ENCODE measurements at places on chromosomes 6 and 20.

- no peak for DNase-seq
These were observed 64.7 kb upstream of the MTHFD1L start for GRCh38 chr6:150800674-150801314.

DNA sequence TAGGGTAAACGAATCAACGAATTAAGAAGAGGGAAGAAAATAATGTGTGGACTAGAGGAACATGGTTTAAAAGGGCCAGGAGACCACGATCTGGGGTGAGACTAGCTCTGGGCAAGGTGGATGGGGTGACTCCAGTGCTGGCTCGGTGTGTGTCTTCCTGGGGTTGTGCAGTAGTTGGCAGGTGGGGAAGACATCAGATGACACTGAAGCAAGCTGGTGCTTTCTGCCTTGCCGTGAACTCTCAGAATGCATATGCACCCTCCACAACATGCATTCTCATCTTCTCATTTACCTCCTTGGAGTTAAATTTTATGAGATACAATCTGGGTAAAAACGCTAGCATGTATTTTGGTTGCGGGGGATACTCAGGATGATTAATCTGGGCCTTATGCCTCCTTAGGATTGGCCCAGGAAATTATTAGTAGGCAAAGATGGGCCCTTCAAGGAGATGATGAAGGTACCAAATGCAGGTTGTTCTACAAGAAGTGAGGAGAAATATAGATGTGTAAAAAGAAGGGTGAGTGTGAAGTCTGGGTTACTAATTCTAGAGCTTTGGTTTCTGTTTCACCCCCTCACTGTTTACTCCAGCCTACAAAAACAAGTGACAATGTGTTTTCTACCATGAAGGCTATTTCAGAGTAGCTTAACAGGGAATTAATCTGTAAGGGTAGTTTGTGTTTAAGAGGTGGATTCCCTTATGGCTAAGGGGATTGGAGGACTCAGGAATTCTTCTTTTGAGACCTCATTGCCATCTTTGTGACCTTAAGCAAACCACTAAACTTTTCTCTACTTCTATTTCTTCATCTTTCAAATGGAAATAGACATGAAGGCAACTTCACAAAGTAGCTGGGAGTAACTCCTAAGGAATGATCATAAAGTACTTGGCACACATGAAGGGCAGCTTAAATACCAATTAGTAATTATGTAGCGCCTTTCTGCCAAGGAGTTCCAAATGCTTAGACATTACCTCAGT is 71.0 kb upstream of the SUPT3H start:
- no peak for DNase-seq

DNA sequence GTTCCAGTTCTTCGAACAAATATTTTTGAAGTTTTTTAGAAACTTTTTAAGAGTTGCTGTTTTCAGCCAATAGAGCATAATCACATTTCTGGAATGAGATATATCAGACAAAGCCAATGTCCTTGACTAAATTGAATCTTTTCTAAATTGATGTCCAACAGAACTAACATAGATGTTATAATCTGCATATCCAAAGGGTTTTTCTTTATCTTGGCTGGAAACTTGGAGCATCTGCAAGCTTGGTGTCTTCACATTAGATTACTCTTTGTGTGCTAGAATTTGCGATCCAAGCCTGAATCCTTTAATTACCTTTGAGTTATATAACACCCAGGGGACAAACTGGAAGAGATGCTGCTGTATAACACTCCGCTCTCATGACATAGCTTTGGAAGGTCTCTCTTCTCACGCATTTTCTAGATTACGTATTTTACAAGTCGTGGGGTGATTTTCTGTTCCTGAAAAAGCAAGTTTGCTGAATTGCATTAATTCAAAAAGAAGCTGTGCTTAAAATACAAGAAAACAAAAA is 64.4 kb upstream of the FUCA2 start:
- DNase-seq, result peak; percentile 44

DNA sequence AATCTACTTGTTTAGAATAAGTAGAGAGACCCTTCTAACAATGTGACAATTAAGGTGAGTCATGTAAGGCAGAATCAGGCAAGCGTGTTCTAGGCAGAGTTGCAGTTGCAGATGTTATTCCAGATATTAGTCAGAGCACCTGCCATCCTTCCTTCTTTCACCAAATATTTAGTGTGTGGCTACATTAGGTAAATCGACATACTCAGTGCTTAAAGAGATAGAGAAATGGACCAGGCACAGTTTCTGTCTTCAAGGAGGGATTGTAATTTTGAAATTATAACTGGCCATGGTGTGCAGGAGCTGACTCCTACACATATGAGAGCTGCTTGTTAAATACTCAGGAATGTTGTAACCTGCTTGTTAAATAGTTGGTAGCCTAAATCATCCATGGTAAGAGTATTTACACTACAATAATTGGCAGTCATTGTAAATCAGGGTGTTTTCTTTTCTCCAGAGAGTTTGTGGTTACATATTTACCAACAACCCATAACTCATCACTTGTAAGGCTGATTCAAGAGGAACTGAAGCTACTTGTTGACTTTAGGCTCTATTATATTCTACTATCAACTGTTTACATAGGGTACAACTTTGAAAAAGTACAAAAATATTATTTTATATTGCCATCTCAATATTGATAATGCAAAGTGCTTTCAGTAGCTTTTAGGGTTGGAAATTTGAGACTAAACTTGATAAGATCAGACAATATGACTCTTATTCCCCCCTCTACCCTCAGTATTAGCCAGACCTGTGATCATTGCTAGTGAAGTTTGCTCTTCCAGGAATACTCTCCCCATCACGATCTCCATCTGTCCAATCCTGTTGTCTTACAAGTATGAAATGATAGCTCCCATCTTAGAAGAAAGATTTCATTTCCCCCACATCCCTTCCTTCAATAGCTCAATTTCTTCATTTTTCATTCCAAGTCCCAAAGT is 607.1 kb downstream of the COL12A1 start:
- DNase-seq, result no peak

GRCh38 chr20:44601801-44602204 is 19.4 kb downstream of the PKIG start:
- DNase-seq, result no peak

- no peak for DNase-seq
These were observed 178.9 kb upstream of the MYLIP start for GRCh38 chr6:15949982-15950381.

DNA sequence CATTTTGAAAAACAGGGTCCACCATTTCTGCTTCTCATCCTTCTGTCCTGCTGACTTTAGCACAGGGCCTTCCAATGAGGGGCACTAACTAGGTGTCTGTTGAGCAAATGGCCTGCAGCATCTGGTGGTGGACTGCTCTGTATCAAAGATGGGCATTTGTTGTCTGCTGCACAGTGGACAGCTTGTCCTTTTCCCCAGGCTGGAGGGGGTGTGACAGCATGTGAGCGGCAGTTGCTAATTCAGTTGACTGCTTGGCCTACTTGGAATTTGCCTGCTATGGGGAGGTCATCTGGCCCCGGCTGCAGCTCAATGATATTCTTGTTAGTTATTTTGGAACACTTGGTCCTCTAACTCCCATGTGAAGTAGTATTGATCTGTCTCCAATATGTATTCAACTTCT is 93.7 kb downstream of the SH3BGRL2 start:
- no peak for DNase-seq

DNA sequence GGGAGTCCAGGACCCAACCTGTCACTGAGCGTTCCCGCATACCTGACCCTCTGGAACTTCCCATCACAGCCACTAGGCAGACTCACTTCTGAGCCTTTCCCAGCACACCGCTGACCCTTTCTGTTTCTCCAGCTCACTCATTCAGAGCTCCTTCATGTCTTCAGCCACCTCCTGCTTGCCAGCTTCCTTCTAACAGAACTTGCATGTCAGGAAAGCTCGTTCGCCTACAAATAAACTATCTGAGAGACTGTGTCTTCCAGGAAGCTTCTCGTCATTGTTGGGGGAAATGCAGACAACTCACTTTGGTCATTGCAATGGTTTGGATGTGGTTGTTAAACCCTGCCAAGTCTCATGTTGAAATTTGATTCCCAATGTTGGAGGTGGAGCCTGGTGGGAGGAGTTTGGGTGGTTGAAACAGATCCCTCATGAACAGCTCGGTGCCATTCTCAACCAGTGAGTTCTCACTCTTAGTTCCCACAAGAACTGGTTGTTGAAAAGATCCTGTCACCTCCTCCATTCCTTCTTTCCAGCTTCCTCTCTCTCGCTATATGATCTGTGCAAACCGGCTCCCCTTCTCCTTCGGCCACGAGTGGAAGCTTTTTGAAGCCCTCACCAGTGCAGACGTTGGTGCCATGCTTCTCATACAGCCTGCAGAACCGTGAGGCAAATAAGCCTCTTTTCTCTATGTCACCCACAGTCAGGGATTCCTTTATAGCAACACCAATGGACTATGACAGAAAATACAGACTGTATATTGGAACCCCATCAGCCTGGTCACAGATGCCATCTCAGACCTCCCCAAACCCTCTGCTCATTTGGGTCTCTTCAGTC is 1.4 kb upstream of the MUC21 start:
- DNase-seq, result peak; percentile 14

DNA sequence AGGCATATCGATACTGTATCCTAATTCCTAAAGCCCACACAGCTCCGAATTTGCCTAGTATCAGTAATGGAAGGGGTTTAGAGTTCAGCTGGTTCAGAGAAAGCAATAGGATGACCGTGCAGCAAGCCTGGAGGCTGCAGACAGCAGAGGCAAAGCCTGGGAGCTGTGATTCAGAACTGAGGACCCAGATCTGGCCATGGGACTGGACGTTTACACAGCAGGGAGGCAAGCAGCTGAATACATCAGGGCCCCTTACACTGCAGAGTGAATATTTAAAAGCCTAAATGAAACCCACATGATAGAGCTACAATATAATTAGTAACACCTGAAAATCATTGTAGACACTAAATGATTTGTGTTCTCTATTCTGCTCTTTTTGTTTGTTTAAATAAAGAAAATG is 38.0 kb downstream of the ELOVL2 start:
- DNase-seq, result no peak

DNA sequence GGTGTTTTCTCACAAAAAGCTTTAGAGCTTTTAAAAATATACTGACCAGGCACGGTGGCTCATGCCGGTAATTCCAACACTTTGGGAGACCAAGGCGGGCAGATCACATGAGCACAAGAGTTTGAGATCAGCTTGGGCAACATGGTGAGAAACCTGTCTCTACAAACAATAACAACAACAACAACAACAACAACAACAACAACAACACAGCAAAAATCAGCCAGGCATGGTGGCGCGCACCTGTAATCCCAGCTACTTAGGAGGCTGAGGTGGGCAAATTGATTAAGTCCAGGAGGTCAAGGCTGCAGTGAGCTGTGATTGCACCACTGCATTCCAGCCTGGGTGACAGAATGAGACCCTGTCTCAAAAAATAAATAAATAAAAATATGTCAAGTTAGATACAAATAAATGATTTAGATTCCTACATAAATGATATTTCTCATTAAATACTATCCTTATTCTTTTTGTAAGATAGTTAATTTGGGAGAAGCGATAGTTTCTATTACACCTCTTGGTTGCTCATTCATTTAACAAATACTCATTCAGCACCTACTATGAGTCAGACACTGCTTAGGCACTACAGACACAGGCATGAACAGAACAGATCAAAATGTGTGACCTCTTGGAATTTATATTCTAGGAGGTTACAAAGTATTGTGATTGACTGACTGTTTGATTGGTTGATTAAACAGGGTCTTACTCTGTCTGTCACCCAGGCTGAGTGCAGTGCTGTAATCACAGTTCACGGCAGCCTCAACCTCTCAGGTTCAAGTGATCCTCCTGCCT is 83.5 kb upstream of the BEND3 start:
- DNase-seq, result no peak

DNA sequence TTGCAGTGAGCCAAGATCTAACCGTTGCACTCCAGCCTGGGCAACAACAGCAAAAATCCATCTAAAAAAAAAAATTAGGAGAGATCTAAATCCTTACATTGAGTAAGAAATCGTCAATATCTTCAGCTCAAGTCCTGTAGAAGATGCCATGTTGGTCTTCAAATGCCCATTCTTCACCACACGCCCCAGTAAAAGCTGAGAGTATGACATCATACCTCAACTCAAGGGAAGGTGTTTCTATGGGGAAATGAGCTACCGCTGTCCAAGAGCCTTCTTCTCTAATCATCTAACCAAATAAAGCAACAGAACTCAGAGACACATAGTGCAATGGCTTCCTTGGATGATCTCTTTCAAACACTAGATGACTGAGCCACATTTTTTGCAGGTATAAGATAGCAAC is 2.5 kb upstream of the ZC3H12D start:
- DNase-seq, result no peak

DNA sequence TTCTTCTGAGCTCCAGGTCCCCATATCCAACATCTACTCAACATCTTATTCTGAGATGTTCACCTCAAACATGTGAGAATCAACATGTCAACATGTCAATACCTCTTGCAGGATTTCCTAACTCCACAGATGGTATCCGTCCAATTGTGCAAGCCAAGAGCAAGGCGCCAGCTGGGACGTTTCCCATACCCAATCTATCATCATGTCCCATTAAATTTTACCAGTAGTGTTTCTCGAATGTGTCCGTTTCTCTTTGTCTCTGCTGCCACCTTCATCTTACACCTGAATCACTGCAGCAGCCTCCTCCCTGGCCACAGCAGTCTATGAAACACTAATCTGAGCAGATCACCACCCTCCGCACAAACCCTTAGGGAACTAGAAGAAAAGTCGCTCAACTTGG is 78.0 kb upstream of the RPS6KA2 start:
- DNase-seq, result no peak

DNA sequence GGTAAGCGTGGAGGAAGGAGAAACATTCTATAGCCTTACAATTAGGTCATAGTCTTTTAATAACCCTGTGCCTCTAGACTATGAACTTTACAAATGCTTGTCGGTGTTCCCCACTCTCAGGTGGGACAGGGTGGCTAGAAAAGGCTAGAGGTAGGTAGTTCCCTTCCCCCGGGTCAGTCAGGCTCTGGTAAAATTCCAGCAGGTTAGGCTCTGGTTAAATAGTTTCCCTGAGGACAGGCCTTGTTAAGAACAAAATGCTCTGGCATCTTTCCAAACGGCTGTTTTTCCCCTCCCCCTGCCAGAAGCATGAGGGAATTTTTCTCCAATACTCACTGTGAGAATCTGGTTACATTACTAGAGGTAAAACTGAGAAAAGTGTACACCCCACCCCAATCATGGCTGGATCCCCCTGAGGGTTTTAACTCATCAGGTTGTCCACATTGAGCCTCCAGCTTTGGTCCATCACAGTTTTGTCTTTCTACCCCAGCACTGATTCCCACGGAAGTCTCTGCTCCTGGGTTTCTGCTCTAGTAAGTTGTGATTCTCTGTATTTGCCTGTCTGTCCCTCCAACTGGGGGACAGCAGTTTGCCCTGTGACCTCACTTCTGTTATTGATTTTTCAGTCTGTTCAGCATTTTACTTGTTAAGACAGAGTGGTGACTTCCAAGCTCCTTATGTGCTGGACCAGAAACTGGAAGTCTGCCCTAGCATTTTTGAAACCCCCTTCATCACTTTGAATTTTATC is 84.7 kb upstream of the ADGRF1 start:
- DNase-seq, result peak; percentile 72

- peak; percentile 49 for DNase-seq
These were observed 100.6 kb downstream of the CRYBG1 start for GRCh38 chr6:106461084-106461483.

- DNase-seq, result no peak
These were observed 141.3 kb upstream of the HMGN3 start for GRCh38 chr6:79375635-79376337.

Measured in NCI-H82 (cell line).